ENCODE measurements at places on chromosomes 4 and X.

DNA sequence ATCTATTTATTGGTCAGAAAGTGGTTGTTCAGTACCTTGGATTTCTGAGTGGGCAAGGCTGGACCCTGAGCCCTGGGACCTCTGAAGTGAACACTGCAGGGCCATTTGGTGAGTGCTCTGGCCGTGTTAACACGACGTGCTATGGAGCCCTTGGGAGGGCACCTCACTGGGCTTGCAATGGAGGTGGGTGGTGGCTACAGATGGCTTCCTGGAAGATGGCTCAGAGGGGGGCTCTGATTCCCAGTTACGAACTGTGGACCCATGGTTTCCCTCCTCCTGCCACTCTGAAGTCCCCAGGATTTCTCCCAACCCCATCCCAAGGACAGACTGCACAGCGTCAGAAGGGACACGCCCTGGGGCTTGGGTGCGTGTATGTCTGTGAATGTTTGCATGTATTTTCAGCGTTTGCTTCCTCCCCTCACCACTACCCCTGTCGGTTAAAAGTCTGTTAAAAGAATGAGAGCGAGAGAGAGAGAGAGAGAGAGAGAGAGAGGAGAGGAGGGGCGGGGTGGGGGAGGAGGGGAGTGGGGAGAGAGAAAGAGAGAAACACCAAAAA, 3.7 kb upstream of the RHOH start:
- peak; percentile 63 for DNase-seq

DNA sequence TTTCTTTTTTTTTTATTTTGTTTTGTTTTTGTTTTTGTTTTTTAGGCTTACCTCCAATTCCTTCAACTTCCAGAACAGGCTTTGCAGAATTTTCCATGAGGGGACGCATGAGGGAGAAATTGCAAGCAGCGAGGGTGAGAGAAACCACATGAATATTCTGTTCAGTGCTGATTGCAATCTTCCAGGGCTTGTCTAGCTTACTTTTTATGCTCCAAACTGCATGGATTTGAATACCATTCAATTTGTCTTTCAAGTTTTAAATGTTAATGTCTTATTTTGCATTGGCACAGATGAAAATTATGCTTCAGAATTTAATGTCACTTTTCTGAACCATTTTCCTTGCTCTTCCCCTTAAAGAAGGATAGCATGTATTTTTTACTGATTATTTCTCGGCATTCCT, 32.7 kb downstream of the CC2D2A start:
- no peak for DNase-seq

GRCh38 chr4:145533001-145533400, 51.3 kb downstream of the SMAD1 start:
- DNase-seq, result no peak

GRCh38 chr4:53640576-53641453, 49.5 kb upstream of the LNX1 start:
- DNase-seq, result no peak

DNA sequence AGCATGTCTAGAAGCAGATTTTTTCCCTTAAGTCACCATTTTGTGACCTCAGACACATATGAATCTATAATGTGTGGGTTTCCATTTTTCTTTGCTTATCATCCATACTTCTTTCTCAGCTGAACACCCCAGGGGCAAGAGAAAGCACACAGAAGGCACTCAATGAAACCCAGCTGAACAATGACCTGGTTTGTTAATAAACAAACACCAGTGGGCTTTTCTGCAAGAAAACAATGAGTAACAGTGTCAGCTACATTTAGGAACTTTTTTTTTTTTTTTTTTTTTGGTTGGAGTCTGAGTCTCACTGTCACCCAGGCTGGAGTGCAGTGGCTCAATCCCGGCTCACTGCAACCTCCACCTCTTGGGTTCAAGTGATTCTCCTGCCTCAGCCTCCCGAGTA, 40.7 kb upstream of the KLF3 start:
- DNase-seq, result no peak

- DNase-seq, result no peak
Measured at GRCh38 chrX:101164766-101165590, 54.6 kb upstream of the DRP2 start.

GRCh38 chr4:3107691-3108121, 33.2 kb downstream of the HTT start:
- no peak for DNase-seq

DNA sequence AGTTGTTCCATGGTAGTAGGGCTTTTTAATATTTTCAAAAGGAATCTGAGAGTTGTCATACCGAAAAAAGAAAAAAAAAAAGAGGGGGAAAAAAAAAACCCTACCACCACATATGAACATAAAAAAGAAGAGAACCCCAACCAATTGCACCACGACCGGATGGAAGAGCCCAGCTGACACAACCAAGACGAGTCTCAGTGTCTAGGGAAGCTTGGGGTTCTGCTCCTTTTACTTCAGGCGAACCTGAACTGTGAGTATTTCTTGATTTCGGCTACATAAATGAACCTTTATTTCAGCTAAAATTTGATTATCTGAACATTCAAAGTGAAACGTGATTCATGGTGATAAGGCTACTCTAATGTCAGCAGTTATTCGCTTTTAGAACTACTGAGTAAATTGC, at the start of gene GPR34:
TSS of gene GPR34 (plus strand) at position 139 of the 400 bp plus-strand sequence. CDS start 6,661 bp downstream, outside the sequence.
- peak; percentile 52 for DNase-seq

- DNase-seq, result no peak
Measured at GRCh38 chr4:124181039-124181438, 531.5 kb downstream of the ANKRD50 start.

GRCh38 chr4:8117278-8117682, 41.3 kb downstream of the ABLIM2 start:
- peak; percentile 50 for DNase-seq

DNA sequence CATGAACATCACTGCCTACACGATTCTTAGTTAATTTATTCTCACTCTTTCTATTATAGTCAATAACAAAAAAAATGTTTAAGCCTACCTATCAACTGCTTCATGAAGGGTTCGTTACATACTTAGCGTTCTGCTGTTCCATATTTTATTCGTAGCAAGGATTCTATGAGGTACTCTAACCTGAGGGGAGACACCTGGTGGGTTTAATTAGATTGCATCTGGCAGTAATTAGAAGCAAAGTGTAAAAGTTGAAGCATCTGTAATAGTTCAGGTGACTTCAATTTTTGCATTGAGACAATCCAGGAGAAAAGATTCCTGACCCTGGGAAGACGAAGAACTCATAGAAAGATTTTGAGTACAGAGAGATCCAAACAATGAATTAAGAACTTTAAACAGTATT, 1655.8 kb upstream of the TENM3 start:
- DNase-seq, result no peak

DNA sequence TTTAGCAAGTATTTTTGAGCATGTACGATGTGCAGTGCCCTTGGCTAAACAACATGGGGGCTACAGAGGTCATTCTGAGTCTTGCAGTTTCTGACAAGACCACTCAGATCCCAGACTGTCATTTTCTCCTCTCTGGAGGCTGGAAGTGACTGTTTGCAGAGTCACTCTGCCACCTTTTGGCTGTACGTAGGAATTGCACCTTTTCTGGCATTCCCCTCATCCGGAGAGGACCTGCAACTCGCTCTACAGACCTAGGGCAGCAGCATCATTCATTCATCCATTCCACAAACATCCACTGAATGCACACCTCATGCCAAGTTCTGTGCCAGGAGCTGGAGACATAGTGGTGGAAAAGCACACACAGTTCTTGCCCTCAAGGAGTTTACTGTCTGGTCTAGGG, 160.4 kb upstream of the GPR101 start:
- peak; percentile 49 for DNase-seq

GRCh38 chrX:129566073-129566472, 26.0 kb downstream of the OCRL start:
- DNase-seq, result no peak

- DNase-seq, result no peak
Measured at GRCh38 chrX:98956014-98956413, 1454.1 kb downstream of the PCDH19 start.

- no peak for DNase-seq
Measured at GRCh38 chrX:3219667-3220066, 126.8 kb downstream of the MXRA5 start.

DNA sequence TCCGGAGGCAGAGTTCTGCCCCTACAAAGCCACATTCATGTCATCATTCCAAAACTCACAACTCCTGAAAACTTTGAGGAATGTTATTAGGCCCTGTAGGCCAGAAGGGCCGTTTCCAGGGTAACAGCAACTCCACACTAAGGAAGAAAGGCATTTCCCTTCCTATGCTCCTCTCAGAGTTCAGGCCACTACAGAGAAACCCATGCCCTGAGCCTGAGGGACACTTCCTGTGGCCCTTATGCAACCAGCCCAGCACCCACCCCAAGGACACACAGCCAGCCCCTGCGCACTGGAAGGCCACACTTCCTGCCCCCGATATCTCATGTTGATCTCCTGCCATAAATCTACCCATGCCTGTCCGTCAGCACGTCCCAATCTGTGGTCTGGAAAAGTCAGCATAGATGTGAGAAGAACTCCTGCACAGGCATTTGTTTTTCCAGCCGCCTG, 289.3 kb downstream of the BCOR start:
- DNase-seq, result no peak

DNA sequence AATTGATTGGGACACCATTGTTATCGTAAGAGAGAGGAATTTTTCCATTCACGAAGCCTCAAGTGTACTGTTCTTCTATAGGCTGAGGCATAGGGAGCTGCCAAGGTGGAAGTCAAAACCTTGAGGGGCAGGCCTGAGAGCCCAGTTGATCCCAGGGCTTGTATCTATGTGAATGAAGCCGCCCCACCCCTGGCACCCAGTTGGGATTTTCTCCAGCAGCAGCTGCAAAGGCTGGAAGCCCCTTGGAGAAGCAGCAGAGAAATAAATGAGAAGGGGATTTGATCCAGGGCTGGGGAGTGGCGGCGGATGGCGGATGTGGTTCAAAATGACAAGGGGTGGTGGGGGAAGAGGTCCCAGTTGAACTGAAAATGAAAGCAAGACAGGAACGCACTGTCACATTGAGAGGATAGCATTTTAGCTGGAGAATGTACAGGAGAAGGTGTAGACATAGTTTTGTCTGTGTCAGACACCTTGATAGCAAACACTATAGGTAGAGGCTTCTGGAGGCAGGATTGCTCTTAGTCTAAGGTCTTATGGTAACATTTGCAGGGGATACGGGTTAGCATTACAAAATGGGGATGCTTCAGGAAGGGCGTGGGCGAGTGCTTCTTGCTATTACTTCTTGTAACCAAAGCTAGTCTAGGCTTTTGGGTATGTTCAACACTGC, 32.6 kb downstream of the DOCK11 start:
- DNase-seq, result peak; percentile 70

DNA sequence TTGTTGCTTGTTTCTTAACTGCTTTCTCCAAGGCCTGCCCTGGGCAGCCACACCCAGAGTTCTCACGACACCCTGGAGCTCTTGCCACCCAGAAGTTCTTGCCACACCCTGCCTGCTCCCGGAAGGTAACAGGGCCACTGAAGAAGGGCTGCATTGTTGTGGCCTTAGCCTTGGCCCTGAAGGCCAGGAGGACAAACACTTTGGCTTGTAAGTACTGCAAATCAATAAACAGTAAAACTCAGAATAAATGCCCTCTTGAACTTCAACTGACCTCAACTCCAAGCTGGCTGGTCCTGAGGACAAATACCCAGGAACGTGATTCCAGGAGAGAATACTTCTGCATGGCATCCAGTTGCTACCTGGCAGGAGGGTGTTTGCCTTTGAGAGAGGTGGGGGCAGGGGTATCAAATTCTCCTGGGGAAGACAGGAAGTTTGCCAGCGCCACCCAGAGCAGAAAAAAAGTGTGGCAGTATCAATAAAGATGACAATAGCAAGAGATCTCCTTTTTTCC, 54.1 kb downstream of the TLR10 start:
- DNase-seq, result no peak

- DNase-seq, result no peak
Measured at GRCh38 chr4:97786306-97786920, 356.9 kb downstream of the STPG2 start.

DNA sequence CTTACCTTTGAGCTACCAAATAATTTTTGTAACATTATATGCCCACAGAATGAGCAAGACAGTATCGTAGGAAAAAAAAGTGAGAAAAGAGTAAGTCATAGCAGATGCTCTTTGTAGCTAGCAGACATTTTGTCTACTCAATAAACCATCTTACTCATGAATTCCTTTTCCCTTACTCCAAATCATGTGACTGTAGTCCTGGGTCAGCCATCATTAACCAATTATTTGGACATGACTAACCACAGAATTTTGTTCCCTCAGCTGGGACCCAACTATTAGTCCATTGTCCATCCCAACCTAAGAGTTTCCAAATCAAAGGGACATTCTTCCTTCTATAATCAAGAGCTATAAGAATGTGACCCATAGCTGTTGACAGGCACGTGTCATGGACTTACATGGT, 11.4 kb downstream of the UBE2D3 start:
- no peak for DNase-seq

DNA sequence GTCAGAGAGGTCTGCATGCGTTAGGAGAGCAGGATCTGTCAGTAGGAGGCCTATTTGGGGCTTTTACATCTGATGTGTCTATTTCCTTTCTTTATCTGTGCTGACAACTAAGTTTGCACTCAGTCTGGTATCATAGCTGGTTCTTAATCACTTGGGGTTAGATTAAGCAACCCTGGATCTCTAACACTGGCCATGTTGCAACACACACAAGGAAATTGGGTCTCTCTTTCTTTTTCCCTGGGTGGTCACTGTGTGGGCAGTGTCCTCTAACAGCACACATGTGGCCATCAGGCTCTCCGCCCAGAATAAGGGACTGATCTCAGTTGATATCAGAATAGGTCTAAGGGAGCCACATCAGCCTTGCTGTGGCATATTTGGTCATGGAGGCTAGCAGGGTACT, 38.9 kb downstream of the IGFBP7 start:
- DNase-seq, result no peak

- DNase-seq, result no peak
Measured at GRCh38 chr4:162162672-162163071, 1.1 kb downstream of the FSTL5 start.

- no peak for DNase-seq
Measured at GRCh38 chrX:107842715-107843400, 17.2 kb downstream of the MID2 start.

- DNase-seq, result no peak
Measured at GRCh38 chrX:42496239-42496638, 281.7 kb downstream of the PPP1R2C start.

DNA sequence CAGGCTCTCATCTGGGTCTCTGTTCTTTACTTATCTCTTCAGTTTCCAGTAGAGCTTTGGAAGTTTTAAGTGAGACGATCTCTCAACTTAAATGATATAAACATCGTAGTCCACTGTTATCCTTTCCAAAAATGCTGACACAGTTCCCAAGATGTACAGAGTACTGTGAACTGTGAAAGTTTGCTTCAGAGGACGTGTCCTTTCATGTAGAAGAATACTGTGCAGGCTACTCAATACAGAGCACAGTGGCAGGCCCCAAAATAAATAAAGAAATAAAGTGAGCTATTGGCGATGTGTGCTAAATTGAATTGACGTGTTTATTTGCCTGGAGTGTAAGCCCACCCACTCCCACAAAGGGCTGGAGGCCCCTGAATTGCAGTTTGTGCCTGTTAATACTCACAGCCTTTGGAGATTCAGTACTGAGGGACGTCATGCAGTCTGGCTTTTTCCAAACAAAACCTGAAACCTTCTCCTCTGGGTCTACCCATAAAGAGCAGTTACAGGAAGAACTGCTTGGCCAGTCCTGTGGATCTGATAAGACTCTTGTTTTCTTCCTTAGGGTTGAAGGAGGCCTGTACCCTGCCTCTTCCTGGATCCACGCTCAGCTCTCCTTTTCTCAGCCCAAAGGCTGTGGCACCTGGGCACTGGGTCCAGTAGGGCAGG, 66.1 kb downstream of the SOWAHB start:
- DNase-seq, result no peak

Data from activated CD4-positive, alpha-beta T cell treated with anti-CD3 and anti-CD28 coated beads, Interleukin-10, Interleukin-2, amounts not matched to agents 100 ng/mL and 50 ng/mL, durations not matched to agents 16 hours and 8 hours (primary cell).